Hematopoietic multipotent progenitor cell treated with erythropoietin and hydrocortisone succinate and interleukin-3 and kit ligand, for 4 days (in vitro differentiated cells): ENCODE measurements at places on chromosomes 1 and 21.
A peak's percentile ranks its signal among the peaks of the same experiment; 100 is the strongest.

DNA sequence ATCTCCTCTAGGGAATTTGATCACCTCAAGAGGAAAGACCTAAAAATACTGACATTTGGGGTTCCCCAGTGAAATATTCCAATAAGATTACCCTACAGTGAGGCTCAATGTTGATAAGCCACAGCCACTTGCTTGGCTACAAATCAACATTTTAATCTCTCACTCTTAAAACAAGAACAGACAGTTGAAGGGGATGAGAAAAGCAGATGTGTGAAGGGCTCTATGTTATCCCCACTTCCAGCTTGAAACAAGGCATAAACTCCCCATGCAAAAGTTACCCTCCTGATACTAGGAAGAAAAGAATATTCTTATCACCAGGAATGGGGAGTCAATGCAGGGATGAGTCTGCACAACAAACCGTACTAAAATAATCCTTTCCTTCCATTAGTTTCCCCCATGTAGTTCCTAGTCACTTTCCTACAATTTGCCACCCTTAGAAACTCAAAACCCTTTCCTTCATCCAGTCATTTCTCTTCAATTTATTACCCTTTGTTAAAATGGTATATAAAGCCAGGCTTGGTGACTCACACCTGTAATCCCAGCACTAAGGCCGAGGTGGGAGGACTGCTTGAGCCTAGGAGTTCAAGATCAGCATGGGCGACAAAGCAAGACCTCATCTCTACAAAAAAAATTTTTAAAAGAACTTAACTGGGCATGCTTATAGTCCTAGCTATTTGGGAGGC is 29.5 kb downstream of the LPGAT1 start:
- peak; percentile 27 for DNase-seq

DNA sequence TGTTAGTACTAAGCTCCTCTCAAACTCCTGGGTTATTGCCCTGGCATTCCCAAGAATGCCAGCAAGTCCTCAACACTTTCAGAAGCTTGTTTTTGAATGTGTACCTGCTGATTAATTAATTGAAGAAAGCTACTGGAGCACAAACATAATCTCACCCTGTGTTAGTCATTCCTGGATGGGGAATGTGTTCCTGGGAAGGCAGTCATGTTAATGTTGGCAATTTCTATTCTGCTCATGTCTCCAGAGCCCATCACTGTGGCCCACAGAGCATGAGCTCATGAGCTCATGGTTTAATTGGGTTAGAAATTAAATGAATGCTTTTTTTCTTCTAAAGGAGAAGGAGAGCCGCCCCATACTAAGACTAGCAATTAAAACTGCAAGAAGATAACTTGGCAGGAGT is 31.9 kb upstream of the KCNA3 start:
- no peak for DNase-seq

DNA sequence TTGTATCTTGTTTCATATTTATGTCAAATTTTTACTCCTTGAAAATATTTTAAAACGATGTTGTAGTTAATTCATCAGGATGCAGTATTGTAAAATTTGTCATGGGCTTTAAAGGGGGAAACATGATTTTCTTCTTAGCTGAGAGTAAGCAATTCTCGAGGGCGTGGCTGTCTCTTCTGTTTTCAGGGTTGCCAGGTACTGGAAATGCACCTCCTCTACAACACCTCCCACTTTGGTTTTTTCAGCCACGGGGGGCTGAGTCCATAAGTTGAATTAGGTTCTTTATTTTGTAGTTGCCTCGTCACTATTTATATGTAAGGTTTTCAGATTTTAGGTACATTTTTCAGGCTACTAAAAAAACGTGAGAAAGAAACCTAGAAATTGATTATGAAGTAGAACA is 64.0 kb downstream of the PRDM2 start:
- DNase-seq = no peak

- DNase-seq = no peak
Measured at GRCh38 chr21:37130971-37131370, 57.9 kb downstream of the TTC3 start.

- DNase-seq = no peak
Measured at GRCh38 chr1:209457401-209458125, 126.0 kb upstream of the CAMK1G start.

- no peak for DNase-seq
Measured at GRCh38 chr1:221794079-221794670, 52.3 kb upstream of the DUSP10 start.

- peak; percentile 6 for DNase-seq
Measured at GRCh38 chr1:91273875-91274274, 130.8 kb downstream of the HFM1 start.

- DNase-seq = no peak
Measured at GRCh38 chr1:218778257-218779126, 395.2 kb upstream of the LYPLAL1 start.

DNA sequence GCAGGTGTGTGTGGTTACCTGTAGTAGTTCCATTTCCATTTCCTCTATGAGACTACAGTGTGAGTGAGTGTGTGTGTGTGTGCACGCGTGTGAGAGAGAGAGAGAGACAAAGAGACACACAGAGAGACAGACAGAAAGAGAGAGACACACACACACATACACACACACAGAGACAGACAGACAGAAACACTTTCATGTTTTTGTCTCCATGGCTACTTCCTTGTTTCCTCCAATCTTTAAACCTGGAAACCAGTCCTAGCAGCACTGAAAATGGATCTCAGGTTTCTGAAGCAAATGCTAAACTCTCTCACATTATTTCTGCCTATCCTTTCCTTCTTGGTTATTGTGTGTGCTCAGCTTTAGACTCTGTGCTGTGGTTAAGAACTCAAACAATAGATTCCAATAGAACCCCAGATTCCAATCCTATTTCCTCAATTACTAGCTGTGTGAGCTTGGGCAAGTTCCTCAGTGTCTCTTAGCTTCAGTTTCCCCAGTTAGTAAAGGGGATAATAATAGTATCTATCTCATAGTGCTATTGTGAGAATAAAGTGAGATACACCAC is 22.4 kb upstream of the ABCD3 start:
- DNase-seq = no peak

- no peak for DNase-seq
Measured at GRCh38 chr21:34074283-34075090, 1.1 kb downstream of the MRPS6 start.

DNA sequence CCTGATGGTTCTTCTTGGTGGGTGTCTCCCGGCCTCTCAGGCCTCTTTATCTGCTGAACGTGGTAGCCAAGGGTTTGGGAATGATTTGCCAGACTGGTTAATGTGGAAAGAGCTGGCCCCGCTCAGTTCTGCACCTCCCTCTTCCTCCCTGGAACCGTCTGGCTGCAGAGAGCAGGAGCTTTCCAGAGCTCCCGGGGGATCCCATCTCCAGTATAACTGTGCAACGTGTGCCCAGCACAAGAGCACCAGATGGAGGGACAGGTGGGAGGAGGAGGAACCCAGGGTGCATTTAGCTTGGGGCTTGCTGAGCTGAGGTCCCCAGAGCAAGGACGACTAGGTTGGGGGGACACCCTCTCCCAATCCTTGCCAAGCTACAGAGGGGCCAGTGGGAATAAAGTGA is 5.0 kb downstream of the TFF1 start:
- no peak for DNase-seq

GRCh38 chr21:36321325-36322082 is 1.5 kb downstream of the MORC3 start:
- DNase-seq = peak; percentile 76

GRCh38 chr1:20442920-20443625 is 42.9 kb downstream of the CAMK2N1 start:
- DNase-seq = no peak

DNA sequence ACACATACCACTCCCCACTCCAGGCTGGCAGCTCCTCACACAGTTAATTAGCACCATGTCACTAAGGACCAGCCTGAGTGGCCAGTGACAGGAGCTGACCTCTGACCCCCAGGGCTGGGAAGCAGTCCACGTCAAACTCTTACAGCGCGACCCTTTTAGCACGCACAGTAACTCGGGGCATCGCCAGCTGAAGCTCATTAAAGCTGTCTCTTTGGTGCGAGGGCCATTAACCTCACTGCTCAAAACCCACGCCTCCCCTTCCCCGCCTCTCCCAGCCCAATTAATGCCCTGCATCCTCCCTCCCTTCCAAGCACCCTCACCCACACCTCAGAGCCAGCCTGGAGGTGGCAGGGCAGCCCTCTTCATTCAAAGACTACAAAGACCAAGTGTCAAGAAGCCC is 31.7 kb downstream of the DMAP1 start:
- no peak for DNase-seq
